Right forelimb (tissue), 1 donor: ENCODE measurements at places on chromosomes 13 and 19.

- no peak for DNase-seq
Observed at GRCh38 chr19:34355201-34355600, 9.8 kb upstream of the GPI start.

DNA sequence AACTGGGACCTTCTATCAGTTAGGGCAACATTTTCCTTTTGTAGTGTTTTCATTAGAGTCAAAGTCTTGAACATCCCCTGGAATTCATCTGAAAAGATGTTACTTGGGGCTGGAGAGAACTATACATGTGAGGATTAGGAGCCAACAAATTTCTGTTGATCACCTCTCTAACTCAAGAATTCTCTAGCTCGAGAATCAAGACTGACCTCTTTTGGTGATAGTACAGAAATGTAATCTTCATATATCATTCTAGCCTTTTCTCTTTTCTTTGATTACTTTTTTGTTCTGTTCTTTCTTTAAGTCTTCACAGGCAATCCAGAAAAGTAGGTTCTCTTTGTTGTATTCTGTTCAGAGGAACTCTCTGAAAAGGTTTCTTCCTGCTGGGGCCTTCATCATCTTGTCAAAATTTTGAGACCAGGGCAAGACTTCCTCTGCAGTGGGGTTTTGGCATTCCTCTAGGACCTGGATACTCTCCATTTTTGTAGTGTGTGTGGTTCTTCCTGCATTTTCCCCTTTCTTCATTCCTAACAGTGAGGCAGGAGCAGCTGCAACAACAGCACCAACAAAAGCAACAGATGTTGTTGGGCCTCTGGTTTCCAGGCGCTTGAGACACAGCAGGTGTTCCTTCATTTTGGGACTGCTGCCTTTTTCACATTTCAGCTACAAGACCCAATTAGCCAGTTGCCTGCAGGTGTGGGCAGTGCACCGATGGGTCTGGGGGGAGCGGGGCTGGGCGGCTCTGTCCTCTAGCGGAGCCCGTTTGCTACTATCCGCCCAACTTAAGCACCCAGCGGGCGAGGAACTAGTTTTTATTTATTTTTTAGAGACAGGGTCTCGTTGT, 26.2 kb downstream of the ELF1 start:
- no peak for DNase-seq

DNA sequence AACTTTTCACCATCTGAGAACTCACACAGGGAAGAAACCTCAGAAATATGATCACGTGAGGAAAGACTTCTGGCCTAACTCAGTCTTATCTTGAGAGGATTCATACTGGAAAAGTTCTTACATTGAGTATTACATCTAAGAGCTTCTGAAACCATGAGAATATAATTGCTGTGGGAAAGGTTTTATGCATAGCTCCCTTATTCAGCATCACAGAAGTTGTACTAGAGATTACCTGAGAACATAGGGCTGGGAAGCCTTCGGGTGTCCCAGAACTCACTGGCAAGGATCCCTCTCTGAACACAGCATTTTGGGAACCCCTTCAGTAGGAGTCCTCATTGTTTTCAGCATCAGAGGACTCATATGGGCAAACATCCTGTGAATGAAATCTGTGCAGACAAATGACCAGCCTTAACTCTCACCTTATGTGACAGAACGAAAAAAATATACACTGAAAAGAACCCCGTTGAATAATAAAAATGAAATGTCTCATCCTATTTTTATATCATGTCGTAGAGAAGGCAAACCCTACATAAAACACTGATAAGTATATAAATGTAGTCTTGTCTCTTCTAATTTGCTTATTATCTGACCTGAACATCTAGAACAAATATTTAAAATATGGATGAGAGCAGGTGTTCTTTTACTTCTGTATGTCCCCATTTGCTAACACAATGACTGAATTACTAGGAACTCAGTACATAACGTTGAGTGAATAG, 14.2 kb downstream of the ZNF274 start:
- DNase-seq: no peak

DNA sequence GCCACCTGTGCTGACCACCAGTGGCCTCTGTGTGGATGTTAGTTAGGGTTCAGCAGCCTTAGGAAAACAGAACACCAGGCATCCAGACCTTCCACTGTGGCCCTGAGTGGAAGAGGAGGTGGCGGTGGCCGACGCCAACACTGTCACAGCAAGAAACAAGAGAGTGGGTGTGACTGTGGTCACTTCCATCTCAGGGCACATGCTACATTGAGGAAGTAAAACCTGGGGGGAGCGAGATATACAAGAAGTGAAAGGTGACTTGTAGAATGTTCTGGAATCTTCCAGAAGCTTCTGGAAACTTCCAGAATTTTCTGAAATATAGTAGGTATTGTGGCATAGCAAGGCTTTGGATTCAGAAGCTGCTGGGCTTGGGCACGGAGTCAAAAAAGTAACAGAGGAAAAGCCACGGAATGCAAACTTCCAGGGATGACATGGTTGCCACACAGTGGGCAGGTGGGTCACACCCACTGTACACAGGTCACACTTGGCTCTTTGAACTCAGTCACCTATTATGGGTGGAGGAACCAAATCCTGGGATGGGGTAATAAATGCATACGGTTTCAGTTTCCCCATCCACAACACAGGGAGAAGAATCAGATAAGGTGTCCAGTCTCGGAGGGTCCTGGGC, 24.3 kb downstream of the GNG7 start:
- no peak for DNase-seq

DNA sequence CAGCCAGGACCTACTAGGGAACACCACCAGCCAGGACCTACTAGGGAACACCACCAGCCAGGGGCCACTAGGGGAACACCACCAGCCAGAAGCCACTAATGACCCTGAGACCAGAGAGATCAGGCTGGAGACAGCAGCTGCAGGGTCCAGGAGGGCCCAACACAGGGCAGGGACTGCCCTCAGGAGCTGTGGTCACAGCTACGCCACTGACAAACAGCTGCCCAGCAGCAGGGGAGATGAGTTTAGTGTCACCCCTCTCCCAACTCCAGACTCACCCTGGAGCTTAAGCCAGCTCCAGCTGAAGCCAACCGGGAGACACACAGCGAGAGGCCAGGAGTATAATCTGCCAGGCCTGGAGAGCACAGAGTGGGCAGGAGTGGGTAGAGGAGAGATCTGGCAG, 25.7 kb downstream of the TUBGCP3 start:
- no peak for DNase-seq
